ENCODE measurements at places on chromosomes 3 and 15. TPM values are rescaled to one million over a fixed set of nuclear protein-coding genes. Genes with fewer than 3 reads are reported as not detected.
A peak's percentile ranks its signal among the peaks of the same experiment; 100 is the strongest.

GRCh38 chr3:134867277-134867676, 72.2 kb downstream of the EPHB1 start:
- no peak for DNase-seq
- no peaks in the 10 kb centered on the region for H3K27me3 ChIP-seq
- no peaks in the 10 kb centered on the region for H3K4me1 ChIP-seq
- no peak overlapping the region for H3K4me3 ChIP-seq
- H3K27ac ChIP-seq, result no peak overlapping the region

TICRR gene
- total RNA-seq, result not detected

GOLGA8B gene
- 146 TPM for total RNA-seq

DNA sequence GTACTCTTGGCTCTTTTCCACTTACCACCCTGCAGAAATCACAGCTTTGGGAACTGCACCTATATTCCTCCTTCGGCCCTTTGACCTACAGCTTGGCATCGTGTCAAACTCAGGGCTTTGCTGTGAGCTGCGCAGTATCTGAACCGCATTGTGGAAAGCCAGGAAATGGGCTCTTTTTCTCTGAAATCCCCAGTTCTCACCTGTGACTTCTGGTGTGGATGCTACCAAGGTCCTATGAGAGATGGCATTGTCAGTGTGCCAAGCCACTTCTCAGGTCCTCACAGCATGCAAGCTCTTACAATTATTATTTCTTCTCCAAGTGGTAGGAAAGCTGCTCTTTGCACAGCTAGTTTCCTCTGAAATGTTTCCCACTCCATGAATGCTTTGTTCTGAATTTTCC, 450.6 kb upstream of the TBL1XR1 start:
- no peak overlapping the region for H3K27ac ChIP-seq
- H3K27me3 ChIP-seq, result no peaks in the 10 kb centered on the region
- peaks cover 36% of the 10 kb centered on the region for H3K4me1 ChIP-seq
- H3K36me3 ChIP-seq, result no peaks in the 10 kb centered on the region
- H3K4me3 ChIP-seq, result no peak overlapping the region
- no peak for DNase-seq

GRCh38 chr3:3356846-3357245, 177.4 kb upstream of the CRBN start:
- H3K36me3 ChIP-seq, result no peaks in the 10 kb centered on the region
- no peak overlapping the region for H3K27ac ChIP-seq
- no peaks in the 10 kb centered on the region for H3K27me3 ChIP-seq
- H3K4me1 ChIP-seq, result peaks cover 44% of the 10 kb centered on the region

DNA sequence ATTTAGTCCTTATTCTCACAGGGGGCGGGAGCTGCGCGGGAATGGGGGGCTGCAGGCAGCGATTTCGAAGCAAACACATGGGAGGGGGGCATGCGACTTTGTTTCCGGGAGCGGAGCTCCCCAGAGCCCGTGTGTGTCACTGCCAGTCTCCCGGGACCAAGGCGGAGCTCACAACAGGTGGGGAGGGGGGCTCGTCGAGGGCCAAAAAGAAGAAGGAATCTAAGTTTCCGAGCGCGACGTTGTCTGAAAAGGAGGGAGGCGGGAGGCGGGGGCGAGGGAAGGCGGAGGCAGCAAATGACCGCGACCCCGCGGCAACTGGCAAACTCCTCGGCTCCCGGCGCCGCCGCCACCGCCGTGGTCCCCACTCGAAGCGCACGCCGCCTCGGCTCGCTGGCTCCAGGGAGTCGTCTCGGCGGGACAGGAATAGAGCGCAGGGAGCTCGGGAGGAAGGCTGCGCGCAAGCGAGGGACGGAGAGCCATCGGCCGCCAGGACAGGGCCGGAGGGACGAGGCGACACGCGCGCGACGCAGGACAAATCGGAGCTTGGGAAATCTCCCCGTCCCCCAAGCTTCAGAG, 1.4 kb downstream of the FOXP1 start:
- no peaks in the 10 kb centered on the region for H3K36me3 ChIP-seq
- peak overlapping the region; percentile 97 for H3K27ac ChIP-seq
- no peaks in the 10 kb centered on the region for H3K27me3 ChIP-seq
- peak; percentile 38 for DNase-seq
- H3K4me1 ChIP-seq, result peaks cover 46% of the 10 kb centered on the region

RTP3 gene
- total RNA-seq, result not detected

MOBP gene
- total RNA-seq, result not detected

DNA sequence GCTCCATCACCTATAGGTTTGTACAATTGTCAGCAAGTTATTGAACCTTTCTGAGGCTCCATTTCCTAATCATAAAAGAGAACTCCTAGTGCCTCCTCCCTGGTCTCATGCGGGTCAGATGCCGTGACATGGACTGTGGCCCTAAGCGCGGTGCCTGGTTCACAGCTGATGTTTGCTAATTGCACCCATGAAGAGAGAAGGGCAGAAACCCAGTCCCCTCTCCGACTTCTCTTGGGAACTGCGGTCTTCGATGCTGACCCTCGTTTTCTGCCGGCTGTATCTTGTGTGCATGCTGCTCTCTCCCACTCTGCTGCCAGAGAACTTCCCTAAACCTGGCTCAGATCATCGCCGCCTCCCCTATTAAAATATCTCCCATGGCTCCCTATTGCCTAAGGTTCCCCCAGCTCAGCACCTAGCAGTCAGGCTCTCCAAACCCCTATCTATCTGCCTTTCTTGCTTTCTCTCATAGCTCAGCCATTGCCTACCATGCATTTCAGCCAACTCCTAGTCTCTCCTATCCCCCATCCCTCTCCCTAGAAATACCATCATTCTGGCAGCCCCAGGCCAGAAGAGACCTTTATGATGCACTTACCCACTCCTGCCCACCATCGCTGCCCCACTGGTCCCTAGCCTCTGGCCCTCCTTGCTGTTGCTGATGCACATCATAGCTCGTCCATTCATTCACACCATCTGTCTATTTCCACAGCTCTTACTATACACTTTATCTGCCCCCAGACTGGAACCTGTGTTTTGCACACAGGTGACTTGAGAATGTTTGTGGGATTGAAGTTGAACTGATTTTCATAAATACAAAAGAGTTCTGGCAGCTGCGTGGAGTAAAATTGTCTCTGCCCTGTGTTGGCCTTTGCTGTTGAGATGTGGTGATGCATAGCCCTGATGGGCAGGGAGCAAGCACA, 6.6 kb downstream of the ISG20 start:
- H3K27ac ChIP-seq, result no peak overlapping the region
- no peaks in the 10 kb centered on the region for H3K4me1 ChIP-seq
- no peaks in the 10 kb centered on the region for H3K36me3 ChIP-seq
- H3K27me3 ChIP-seq, result no peaks in the 10 kb centered on the region
- no peak for DNase-seq

DNA sequence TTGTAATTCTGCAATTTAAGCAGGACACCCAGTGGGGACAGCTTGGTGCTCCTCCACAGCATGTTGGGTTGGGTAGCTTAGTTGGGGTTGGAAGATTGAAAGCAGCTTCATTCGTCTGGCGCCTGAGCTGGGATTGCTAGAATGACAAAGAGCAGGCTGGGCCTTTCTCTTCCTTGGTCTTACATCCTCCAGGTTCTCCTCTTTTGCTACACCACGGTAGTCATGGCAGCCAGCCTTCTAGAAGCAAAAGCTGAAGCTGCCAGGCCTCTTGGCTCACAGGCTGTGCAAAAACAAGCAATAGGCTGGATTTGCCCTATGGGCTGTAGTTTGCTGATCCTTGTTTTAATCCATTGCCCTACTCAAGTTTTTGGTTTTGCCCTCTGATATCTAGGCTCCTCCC, 3.2 kb upstream of the ANXA2 start:
- H3K4me1 ChIP-seq, result peaks cover 49% of the 10 kb centered on the region
- no peaks in the 10 kb centered on the region for H3K27me3 ChIP-seq
- no peak overlapping the region for H3K4me3 ChIP-seq
- DNase-seq, result no peak
- H3K27ac ChIP-seq, result peak overlapping the region; percentile 66

Measured in thoracic aorta (tissue), 2 donors.